Fibroblast of skin of scalp (primary cell): ENCODE measurements at places on chromosomes 11 and 22.

DNA sequence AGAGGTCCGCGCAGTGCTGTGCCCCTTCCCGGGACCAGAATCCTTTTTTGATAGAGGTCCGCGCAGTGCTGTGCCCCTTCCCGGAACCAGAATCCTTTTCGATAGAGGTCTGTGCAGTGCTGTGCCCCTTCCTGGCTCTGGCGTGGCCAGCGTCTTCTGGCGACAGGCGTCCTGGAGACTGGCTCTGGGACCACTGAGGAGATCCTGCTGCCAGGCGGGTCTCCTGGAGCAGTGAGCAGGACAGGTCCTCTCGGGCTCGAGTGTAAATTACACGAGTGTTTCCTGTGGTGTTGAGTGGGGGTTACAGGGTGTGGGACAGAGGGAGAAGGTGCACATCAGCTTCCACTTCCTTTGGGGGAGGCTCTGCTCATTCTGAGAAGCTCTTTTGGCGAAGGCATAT is 98.1 kb downstream of the TBC1D22A start:
- DNase-seq: no peak

DNA sequence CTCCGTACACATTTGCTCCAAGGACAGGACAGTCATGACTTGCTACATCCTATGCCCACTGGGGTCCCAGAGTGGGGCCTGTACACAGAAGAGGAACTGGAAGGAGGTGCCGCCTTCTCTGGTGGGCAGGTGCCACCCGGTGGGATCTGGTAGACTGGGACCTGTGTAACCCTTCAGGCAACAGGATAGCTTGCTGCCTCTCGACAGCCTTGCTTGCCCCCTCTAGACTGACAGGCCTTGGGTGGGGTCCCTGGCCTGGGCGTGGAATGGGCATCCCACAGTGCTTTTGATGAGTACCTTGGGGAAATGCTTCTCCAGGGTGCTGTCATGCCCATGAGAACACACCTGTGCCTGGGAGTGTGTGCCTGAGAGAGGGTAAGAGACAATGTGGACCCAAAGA is 15.8 kb downstream of the SHANK3 start:
- no peak for DNase-seq

DNA sequence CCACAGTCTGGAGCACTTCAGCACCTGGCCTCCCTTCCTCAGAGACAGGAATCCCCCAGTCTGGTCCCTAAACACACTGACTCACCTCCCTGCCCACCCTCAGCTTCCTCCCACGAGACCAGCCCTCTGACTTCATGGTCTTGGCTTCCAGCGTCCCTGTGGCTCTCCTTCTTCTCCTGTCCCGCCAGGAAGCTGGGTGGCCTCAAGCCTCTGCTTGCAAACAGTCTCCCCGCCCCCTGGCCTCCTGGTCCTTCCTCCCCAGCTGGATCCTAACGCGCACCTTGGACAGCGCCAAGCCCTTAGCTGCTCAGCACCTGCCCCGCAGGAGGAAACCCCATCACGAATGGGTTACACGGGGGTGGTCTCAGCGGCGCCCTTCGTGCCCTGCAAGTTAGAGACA is 4.5 kb downstream of the NCF4 start:
- DNase-seq: no peak

- DNase-seq: peak; percentile 1
These were observed 1480.4 kb downstream of the FAM181B start for GRCh38 chr11:81253244-81253643.

DNA sequence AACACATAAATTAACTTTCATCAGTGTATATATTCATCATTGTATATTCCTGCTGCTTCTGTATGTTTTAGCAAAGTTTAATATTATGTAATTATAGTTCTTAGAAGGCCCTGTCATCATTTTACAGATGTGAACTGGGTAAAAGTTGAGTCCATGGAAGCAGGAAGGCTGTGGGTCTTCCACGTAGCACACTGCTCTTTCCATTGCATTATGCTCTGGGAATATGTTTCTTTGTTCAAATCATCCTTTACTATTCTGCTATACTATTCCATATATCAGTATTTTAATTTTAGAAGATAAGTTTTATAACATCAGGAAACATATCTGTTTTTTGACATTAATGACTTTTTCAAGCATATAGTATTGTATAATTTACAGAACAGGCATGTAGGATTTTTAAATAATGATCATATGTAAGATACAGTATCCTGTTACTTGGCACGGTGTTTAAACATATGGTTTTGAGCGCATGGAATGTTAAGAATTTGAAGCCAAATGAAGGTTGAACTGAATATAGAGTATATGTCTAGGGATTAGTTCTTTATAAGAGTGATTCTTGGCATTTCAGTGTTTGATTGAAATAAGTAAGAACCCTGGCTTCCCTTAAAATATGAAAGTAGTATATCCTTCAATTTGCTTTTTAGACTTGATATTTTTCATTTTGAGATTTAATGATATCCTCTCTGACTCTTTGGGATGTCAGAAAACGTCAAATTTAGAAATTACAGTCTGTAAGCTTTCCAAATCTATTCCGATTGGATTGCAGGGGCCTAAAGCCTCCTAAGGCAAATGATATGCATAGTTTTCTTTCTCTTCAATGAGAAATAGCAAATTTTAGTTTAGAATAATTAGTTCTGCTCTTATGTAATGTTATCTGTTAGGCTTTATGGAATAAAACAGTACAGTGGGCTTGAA is 8.6 kb downstream of the CCDC81 start:
- peak; percentile 58 for DNase-seq

DNA sequence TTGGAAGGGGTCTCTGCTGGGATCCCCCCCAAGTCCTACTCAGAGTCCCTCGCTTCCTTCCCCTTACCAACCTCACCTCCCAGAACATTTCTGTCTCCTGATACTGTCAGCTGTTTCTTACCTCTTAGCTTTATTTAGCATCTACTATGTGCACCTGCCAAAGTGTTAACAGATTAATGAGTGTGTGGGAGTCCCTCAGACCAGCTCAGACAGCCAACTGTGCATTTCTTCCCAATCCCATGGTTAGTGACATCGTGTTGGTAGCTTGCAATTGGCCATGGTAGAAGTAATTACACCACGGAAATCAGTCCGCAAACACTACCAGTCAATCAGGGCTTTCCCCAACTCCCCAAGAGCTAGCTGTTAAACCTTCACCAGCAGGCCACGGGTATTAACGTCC is 150.6 kb downstream of the DSCAML1 start:
- no peak for DNase-seq

DNA sequence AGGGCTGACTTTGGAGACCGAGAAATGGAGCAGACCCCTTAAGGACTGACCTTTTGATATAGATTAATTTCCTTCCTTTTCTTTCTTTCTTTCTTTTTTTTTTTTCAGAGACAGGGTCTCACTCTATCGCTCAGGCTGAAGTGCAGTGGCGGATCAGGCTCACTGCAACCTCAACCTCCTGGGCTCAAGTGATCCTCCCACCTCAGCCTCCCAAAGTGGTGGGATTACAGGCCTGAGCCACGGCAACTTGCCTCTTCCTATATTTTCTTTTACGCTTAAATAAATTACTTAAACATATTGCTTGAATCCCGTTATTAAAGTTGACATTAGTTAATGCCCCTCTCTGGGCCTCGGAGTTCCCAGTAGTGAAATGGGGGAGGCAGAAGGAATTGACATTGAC is 350 bp upstream of the KCTD14 start:
- no peak for DNase-seq

- no peak for DNase-seq
These were observed 106.4 kb downstream of the EHF start for GRCh38 chr11:34727228-34727737.

- no peak for DNase-seq
These were observed 58.7 kb upstream of the NCAM1 start for GRCh38 chr11:112902361-112903011.
